ENCODE measurements at places on chromosomes 7 and 10.

DNA sequence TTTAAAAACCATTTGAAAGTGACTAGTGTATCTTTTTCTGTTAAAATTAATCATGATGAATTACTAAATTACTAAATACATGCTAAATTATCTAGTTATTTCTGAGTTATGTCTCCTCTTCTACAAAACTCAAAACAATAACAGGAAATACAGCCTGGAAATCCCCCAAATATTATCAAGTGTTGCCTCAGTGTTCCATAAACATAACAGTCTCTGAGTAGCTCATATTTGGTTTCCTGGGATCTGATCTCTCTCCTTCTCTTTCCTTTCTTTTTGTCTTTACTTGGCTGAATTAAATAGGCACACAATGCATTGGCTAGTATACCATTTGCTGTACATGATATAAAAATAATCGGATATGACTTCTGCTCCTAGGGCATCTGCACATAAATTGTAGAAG lies 277.6 kb upstream of the IGFBP3 start:
- no peak for DNase-seq

- DNase-seq, result no peak
Observed at GRCh38 chr7:72924386-72924732, 536 bp upstream of the POM121 start.

DNA sequence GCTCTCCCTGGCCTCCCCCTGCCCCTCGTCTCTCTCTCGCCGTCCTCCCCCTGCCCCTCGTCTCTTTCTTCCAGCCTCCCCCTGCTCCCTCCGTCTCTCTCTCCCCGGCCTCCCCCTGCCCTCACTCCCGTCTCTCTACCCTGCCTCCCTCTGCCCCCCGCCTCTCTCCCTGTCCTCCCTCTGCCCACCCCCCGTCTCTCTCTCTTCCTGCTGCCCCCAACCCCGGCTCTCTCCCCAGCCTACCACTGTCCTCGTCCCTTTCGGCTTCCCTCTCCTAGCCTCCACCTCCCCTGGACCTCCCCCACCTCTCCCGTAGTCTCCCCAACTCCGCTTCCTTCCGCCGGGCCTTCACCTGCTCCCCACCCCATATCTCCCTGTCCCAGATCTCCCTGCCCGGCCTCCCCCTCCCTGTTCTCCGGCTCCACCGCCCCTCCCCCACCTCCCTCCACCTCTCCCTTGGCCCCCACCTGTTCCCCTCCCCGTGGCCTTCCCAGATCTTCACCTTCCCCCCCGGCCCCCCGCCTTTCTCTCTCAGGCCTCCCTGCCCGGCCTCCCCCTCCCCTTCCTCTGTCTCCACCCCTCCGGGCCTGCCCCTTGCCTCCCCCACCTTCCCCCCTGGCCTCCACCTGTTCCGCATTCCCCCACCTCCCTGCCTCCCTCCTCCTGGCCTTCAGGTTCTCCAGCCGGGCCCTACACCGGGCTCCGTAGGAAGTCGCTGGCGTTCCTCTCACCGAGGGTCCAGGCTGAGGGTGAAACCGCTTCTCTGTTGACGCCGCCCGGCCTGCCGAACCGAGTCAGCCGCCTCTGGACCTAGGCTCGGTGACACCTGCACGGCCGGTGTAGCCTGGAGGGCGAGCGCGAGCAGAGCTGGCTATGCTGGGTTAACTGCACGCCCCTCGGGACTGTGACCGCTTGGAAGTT lies 1.2 kb downstream of the GET4 start:
- no peak for DNase-seq

GRCh38 chr7:2019461-2019710 lies 213.4 kb downstream of the MAD1L1 start:
- DNase-seq, result peak; percentile 12

Data from BE2C (cell line).